Fibroblast of the conjunctiva (primary cell): ENCODE measurements at places on chromosomes 4 and X.

- DNase-seq = no peak
Observed at GRCh38 chrX:69539437-69539836, 35.3 kb downstream of the NALF2 start.

DNA sequence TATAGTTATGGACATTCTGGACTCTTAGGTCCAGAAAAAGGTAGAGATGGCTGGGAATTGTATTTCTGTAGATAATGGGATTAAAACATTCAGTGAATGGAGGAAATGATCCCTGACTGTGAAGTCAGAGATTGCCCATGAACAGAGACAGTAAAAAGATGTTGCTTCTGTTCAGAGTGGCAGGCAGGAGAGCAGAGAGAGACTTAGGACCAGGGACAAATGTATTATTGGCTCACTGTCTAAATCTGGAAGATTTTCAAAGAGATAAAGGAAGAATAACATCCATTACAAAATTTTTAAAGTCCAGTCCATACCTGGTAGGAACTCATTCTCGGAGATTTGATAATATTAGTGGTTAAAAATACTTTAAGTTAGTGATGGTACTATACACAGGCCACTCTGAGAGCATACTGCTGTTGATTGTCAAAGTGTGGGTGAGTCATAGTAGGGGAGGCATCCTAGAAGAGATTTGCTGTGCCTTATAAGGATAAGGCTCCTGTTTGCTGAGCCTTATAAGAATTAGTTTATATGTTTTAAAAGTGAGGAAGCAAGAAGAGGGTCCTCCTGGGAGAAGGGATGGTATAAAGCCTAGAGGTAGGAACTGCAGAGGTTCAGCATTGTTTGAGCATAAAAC, 53.0 kb downstream of the JADE3 start:
- DNase-seq = no peak

DNA sequence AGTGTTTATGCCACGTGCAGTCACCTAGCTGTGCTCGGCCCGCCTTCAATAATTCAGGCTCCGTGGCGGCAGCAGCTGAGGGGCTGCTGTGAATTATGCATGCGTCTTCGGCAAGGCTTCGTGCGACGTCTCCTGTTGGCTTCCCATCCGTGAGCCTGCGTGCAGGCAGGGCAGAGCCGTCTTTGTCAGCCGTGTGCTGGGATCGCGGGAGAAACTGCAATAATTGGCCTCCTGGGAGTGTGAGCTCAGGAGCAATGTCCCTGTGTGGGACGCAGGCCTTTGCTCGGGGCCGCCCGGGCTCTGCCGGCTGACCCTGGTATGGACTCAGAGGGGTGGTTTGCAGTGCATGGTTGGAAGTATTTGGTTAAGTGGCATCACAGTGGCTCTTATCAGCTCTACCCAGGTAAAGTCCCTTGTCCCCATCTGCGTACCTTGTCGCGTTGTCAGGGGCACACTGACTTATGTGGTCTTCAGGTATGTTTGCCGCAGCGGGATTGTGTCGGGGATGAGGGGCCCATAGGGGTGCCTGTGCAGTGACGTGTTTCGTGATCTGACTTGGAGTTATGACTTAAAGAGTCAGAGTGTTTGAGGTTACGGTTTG, 34.5 kb upstream of the HGFAC start:
- no peak for DNase-seq

- DNase-seq = no peak
Observed at GRCh38 chr4:10006601-10007435, 14.5 kb downstream of the SLC2A9 start.

DNA sequence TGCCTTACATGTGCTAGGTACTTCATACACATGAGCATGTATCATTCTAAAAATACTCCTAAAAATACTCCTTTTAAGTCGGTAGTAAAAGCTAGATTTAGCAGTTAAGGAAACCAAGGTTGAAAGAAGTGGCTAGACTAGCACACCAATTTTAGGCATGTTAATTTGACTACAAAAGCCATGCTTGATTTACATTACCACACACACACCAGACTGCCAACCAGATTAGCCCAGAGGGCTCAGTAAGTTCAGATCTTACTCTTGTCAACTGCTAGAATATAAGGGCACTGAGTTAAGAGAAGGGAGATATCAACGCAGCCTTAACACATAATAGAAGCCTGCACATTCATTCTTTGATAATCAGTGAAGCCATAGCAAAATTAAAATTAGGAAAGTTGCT, 117.9 kb downstream of the MID1IP1 start:
- DNase-seq = no peak

- DNase-seq = no peak
Observed at GRCh38 chrX:17359500-17359899, 15.5 kb upstream of the NHS start.

DNA sequence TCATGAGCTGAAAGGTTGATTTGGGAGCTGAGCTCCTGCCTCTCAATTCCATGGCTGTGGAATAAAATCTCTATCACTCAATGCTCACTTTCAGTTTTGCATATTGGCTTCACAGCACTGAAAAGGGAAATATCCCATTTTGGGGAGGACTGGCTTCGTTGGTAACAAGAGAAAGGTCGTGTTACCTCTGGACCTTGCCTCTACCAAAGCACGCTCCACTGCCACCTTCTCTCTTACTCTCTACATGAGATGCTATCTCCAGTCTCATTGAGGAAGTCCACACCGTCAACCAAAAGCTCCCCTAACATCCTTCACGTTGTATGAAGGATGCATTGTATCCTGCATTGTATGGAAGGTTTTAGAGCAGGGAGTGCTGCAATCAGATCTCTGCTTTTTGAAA, 195.0 kb upstream of the LDB2 start:
- DNase-seq = no peak

DNA sequence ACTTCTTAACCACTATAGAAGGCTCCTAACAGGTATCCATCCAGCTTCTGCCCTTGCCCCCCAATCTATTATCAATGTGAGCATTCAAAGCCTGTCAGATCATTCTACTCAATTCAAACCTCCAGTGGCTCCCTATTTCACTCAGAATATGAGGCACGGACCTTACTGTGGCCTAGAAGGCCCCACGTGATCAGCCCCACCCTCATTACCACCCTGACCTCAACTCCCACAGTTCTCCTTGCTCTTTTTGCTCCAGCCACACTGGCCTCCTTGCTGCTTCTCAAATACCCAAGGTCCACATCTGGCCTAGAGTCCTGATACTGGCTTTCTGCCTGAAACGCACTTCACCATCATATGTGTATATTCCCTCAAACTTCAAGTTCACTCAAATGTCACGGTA, 18.7 kb downstream of the SEPSECS start:
- DNase-seq = no peak

GRCh38 chr4:3111461-3111860, 37.0 kb downstream of the HTT start:
- no peak for DNase-seq

DNA sequence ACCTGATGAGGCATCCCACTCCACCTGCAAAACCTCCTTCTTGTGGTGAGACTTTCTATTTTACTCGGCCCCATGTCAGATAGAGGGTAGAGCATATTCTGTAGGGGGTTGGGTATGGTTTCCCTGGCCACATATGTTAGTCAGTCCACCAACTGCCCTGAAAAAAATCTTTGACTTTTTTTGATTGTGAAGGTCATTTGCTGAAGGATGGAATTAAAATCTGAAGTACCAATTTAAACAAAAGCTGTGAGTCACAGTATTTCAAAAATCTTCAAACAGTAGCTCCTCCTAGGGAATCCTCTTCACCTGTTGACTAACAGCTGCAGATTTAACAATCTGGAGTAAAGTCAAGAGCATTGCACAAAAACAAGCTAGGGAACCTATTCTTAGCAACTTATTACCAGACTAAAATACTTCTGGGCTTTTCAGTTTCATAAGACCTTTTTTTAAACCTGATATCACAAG, 8.0 kb upstream of the CCDC110 start:
- no peak for DNase-seq

DNA sequence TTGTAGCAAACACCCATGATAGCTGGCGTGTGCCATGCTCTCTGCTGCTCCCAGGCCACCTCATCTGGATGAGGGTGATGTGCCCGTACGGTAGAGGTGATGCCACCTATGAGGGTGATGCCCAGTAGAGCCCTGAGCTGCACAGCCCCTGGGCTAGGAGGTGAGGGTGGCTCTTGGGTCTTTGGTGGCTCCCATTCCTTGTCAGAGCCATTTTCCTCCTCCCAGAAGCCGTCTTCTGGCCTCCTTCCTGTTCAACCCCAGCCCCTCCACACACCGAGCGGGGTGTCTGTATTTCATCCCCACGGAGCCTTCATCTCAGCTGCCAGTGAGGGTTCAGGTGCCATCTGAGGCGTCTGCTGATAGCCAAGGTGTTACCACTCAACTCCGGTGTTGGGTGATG, 12.0 kb upstream of the TNIP2 start:
- no peak for DNase-seq

DNA sequence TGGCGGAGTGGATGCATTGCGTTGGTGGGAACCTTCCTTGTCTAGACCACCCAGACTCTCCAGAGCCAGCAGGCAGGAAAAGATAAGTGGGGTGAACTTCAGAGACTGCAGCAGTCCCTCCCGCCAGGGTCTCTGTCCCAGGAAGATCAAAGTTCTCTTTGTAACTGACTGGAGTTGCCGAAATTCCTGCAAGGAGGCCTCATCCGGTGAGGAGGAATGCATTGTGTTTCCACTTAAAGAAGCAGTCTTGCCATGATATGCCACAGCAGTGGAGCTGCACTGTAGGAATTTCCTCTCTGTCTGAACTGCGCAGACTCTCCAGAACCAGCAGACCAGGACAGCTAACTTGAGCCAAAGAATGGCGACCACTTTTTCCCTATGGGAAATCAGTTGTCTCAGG, 1190.4 kb downstream of the TECRL start:
- DNase-seq = no peak

DNA sequence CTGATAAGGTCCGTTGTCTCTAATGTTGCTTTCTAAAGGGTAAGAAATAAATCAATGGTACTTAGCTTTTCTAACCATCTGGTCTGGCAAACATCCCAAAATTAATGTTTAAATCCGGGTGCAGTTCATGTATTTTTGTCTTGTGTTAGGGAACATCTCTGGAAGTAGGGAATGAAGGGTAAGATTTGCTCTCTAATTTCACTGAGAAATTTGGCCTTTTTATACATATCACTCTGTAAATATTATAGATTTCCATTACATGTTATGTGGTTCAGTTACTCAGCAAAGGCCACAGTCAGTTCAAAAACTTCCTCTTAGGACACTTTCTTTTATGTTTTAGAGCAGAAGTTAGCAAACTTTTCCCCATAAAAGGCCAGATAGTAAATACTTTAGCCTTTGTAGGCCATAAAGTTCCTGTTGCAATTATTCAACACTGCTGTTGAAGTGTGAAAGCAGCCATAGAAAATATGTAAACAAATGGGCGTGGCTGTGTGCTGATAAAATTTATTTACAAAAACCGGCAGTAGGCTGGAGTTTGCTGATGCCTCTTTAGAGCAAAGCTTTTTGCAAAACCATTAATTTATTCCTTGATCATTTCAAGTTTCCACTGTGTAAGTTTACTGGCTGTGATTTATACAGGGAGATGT, 218.1 kb downstream of the ANTXR2 start:
- no peak for DNase-seq

DNA sequence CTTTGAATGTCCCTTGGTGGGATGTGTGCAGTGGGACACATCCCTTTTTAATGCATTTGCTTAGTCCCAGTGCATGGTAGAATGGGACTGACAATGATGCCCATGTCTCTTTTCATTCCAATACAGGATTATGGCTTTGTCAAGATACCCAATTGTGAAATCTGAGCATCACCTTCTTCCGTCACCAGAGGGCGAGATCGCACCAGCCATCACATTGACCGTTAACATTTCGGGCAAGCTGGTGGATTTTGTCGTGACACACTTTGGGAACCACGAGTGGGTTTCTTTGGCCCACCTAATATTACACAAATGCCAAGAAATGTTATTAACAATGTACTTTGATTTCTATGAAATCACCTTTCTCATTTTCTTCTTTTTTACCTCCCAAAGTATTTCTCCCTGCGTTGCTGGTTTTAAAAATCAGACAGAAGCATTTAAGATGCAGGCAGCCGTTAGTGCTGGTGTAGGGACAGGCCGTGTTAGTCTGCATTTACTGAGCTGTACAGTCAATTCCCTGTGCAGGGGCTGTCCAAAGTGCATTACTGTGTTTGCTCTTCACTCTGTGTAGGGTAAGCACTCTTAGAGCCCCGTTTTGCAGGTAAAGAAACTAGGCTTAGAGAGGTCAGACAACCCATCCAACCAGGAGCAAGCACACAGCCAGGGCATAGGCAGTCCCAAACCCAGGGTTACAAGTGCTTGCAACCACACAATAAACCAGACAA, 46.5 kb downstream of the CWH43 start:
- no peak for DNase-seq

GRCh38 chr4:52919461-52919860, 57.3 kb downstream of the RASL11B start:
- DNase-seq = no peak

DNA sequence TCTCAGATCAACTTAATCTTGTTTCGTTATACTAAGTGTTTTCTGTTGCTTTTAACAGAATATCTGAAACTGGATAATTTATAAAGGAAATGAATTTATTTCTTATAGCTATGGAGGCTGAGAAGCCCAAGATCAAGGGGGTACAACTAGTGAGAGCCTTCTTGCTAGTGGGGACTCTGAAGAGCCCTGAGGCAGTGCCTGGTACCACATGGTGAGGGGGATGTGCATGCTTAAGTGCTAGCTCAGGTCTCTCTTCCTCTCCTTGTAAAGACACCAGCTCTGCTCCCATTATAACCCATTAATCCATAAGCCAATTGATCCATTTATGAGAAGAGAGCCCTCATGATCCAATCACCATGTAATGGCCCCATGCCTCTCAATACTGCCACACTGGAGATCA, 17.9 kb downstream of the COX18 start:
- DNase-seq = no peak

GRCh38 chrX:23887451-23887850, 20.3 kb downstream of the APOO start:
- no peak for DNase-seq

DNA sequence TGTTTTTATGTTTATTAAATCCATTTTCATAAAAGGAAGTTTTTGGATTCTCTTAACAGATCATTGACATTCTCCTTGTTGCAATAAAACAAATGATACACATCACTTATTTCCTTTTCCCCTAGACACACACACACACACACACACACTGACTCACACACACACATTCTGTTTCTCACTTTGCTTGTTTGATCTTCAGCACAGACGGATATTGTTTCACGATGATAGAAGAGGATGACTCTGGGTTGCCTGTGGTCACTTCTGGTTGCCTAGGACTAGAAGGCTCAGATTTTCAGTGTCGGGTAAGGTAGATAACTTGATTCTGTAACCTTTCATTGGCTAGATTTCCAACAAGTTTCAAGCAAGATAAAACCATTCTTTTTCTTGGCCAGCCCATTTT, 356.8 kb downstream of the BMPR1B start:
- no peak for DNase-seq
